Stimulated activated CD4-positive, alpha-beta T cell treated with anti-CD3 and anti-CD28 coated beads, Interleukin-15, amount 100 ng/mL, for 1 hour (primary cell): ENCODE measurements at places on chromosomes 12 and 14.

GRCh38 chr12:94267921-94268471, 119.6 kb downstream of the PLXNC1 start:
- no peak for DNase-seq

DNA sequence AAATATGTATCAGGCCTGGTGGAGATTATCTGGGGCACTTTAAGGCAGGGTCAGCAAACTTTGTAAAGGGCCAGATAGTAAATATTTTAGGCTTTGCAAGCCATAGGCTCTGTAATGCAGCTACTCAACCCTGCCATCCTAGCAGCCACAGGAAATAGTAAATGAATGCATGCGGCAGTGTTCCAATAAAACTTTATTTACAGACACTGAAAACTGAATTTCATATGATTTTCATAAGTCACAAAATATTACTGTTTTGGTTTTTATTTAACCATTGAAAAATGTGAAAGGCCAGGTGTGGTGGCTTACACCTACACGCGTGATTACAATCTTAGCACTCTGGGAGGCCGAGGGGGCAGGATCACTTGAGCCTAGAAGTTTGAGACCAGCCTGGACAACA, 3.2 kb upstream of the CAMKK2 start:
- no peak for DNase-seq

GRCh38 chr12:107336695-107337094, 243.3 kb upstream of the CRY1 start:
- no peak for DNase-seq

- DNase-seq, result no peak
Measured at GRCh38 chr12:111664499-111664898, 21.3 kb downstream of the BRAP start.

DNA sequence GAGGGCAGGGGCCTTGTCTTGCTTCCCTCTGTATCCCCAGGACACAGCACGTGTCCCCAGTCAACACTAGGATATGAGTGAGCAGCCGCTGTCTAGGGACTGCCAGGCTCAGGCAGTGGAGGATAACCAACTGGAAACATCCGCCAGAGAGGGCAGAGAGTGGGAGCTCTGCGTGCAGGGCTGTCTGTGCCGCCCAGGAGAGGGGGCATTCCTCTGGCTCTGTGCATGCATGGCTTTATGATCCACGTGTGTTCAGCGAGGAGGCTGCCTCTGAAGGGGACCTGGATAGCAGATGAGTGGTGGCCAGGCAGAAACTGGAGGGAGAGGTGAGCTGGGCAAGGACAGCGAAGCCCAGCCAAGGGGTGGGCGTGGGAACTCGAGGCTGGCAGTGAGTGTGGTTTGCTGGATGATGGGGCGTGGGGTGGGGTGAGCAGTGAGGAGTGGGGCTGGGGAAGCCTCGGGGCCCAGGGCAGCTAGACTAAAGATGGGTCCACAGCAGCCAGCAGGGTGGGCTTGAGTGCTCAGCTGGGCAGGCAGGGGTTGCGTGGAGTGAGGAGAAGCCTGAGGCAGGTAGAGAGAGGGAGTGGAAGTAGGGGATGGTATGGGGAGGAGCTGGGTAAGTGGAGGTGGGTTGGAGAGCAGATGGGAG, 72.9 kb downstream of the PRIMA1 start:
- DNase-seq, result no peak

DNA sequence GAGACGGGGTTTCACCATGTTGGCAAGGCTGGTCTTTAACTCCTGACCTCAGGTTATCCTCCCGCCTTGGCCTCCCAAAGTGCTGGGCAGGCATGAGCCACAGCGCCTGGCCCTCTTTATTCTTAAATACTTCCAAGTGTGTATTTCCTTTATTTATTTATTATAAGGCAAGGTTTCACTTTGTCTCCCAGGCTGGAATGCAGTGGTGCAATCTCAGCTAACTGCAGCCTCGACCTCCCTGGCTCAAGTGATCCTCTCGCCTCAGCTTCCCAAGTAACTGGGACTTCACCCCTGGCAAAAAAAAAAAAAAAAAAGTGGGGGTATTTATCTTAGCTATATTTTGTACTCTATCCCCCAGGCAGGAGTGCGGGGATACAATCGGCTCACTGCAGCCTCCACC, 6.8 kb downstream of the FAM216A start:
- no peak for DNase-seq

- DNase-seq, result no peak
Measured at GRCh38 chr12:132085291-132085635, 58.9 kb downstream of the DDX51 start.

GRCh38 chr12:63869656-63870055, 25.2 kb downstream of the SRGAP1 start:
- DNase-seq, result no peak

DNA sequence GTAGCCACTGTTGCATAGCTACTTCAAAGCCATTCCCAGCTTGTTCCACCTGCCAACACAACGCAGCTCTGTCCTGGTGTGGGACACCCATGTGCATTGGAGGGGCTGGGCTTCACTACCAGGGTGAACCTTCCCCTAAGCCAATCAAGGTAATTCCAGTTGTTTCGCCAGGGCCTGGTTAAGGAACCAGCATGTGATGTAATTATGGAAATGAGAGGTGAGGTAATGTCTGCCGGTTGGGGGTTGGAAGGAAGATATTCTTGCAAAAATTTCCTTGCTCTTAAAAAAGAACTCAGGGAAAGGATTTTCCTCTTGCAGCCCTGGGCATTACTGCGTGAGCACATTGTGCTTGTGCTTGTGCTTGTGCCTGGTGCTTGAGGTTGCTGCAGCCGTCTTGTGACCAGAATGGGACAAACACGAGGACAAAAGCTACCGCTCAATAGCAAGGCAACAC, 14.9 kb downstream of the TUBA1C start:
- no peak for DNase-seq
